ENCODE measurements at places on chromosomes 6 and 20.

GRCh38 chr6:38612143-38612965 is 27.4 kb downstream of the BTBD9 start:
- DNase-seq, result no peak

DNA sequence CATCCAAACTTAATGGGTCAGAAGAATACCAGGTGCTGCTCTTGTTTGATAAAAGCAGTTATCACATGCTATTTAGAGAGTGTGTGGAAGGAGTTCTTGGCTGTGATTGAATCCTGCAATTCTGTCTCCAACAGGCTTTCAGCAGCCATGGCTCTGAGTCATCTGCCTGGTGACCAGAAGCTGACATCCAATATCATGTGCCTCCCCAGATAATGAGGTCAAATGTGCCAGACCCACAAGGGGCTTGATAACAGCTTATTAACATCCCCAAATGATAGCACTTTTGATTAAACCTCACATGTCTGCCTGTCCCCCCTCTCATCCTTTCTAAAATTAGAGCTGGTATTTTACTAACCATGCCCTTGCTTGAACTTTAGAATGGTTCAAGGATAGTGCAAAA is 175.7 kb upstream of the PLN start:
- DNase-seq, result no peak

DNA sequence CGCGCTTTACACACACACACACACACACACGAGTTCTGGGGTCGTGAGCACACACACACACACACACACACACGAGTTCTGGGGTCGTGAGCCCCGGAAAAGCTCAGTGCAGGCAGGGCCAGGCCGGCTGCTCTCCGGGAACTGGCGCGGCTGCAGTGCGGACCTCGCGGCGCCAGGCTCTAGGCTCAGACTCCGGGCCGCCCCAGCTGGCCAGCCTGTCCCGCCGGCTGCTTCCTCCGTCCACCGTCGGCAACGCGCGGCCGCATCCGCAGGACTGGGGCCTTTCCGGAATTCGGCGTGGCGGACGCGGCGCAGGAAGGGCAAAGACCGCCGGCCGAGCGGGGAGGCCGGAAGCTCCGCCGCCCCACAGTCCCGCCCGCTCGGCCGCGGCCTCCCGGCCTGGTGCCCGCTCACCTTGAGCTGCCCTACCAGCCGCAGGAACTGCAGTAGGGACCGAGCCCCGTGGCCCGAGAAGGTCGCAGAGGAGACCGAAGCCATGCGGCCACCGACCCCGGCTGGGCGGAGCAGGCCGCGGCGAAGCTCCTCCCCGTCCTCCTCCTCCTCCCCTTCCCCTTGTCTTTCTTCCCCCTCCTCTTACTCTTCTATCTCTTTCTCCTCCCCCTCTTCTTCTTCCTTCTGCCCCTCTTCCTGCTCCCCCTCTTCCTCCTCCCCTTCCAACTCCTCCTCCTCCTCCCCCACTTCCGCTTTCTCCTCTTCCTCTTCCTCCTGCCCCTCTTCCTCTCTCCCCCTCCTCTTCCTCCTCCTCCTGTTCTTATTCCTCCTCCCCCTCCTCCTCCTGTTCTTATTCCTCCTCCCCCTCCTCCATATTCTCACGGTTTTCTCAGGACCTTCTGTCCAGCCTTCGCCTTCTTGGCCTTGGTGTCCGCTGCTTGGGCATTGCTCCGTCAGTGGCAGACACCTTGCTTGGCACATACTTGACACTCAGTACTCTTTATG is at the start of gene HDDC2:
Gene HDDC2 (minus strand): TSS at position 533 of the 957 bp plus-strand sequence. CDS start 35 bp downstream, at position 498.
- no peak for DNase-seq

- DNase-seq, result no peak
Observed at GRCh38 chr6:163599136-163599535, 184.6 kb downstream of the QKI start.

DNA sequence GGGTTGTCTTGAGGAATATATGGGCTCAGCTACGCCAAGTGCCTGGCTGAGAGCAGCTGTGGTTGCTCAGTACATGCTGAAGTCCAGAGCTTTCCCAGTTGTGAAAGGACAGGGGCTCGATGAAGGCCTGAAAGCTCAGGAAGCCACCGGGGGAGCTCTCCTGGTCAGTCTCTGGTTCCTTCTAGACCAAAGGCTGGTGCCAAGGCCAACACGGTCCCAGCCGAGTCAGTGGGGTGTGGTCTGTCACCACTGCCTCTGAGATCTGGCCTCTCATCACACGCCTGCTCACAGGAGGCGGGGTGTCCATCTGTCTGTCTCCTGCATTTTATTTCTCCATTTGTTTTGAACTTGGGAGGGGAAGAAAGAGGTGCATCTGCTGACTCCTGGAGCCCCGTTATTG is 4.9 kb upstream of the FAM83C start:
- no peak for DNase-seq

DNA sequence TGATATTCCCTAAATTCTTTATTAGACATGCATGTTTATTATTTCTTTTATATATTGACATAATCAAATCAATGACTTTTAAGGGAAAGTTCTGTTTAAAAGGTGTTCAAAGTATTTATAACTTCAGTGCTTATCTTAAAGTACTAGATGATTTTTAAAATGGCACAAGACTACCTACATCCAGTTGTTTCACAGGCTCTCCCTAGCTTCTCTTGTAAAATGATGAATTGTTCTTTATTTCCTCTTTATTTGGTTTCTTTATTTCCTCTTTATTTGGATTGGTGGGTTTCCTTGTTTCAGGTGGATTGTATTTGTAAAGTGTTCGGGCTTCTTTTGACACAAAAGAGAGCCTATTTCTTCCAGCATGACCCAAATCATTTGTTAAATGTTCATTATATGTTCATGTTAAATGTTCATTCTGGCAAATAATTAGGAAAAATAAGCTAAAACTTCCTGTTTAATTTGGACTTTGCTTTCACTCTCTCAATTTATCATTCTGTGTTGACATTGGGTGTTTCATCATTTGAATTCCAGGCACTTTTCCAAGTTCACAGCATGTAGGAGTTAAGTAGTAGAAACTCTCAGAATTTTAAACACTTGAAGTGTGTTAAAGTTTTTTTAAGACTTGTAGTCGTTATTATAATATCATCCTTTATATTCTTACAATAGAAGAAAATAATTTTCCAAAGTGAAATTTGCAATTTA is 24.6 kb downstream of the MLIP start:
- DNase-seq, result no peak

GRCh38 chr20:32115211-32115767 is 5.8 kb downstream of the TM9SF4 start:
- DNase-seq, result no peak

GRCh38 chr6:153117986-153118879 is 12.8 kb downstream of the RGS17 start:
- no peak for DNase-seq

- no peak for DNase-seq
Observed at GRCh38 chr6:43904311-43905123, 134.5 kb downstream of the VEGFA start.

DNA sequence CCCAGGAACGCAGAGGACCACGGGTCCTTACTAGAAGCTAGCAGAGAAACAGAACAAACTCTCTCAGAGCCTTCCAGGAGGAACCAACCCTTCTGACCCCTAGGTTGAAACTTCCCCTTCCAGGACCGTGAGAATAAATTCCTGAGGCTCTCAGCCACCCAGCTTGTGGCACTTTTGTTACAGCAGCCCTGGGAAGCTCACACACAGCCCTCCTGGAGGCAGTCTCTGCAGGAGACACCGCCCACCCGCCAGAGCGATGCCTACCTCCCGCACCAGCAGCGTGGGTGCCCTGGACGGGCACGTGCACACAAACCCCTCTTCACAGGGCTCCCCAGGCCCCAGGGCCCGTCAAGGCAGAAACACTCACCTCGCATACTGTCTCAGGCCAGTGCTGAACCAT is 4.2 kb downstream of the RNASET2 start:
- no peak for DNase-seq

DNA sequence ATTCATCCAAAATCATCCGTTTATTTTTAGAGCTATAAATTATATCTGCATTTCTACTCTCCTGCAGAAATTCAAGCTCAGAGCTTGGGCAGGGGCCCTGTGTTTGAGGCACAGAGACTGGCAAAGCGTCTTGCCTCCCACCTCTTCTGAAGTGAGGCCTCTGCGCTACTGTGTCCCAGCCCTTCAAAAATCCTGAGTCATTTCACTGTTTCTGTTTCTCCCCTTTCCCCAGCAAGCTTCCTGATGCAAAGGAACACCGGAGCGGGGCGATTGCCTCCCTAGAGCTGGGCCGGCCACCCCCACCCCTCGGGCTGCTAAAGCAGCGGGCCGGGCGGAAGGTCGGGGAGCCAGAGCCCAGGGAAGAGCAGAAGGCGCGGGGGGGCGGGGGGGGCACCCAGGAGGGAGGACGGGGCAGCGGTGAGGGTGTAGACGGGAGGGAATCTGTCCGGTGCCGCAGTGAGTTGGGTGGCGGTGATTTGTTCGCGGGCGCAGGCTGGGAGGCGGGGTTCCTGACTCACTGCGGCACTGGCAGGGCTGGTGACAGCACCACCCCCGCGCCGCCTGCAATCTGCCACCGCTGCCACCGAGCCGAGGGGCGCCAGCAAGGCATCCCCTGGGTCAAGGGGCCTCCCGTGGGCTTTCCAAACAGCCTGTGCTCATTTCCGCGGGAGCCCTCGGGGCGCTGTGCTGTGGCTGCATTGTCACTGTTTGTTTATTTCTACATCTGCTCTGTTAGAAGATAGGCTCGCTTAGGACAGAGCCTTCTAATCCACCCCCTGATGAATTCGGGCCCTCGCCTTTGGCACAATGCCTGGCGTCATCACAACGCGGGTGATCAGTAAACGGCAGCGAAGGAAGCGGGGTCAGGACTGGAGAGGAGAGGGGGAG is 46.5 kb upstream of the SNAP25 start:
- DNase-seq, result no peak

- DNase-seq, result no peak
Observed at GRCh38 chr20:56348746-56349145, 10.0 kb upstream of the FAM210B start.

DNA sequence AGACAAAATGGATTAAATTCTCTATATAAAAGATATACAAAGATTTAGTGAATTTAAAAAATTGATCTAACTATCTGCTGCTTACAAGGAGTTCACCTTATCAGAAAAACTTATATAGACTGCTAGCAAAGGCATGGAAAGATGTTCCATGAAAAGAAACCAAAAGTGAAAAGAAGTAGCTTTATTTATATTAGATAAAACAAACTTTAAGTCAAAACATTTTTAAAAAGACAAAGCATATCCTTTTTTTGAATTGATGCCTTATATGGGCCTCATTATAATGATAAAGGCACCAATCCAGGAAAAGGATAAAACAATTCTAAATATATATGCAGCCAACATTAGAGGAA is 334.2 kb downstream of the MEI4 start:
- no peak for DNase-seq

GRCh38 chr6:13787137-13787536 is 27.2 kb downstream of the MCUR1 start:
- DNase-seq, result no peak

DNA sequence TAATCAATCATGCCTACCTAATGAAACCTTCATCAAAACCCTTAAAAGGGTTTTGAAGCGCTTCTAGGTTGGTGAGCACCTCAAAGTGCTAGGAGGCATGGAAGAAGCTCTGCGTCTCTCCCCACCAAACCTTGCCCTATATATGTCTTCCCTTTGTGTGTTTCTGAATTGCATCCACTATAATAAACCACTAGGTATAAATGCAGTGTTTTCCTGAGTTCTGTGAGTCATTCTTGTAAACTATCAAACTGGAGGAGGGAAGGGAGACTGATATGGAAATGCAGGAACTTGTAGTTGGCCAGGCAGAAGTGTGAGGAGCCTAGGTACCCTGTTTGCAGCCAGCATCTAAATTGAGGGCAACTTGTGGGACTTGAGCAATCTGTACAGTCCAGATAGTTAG is 698.8 kb downstream of the DOK5 start:
- no peak for DNase-seq

DNA sequence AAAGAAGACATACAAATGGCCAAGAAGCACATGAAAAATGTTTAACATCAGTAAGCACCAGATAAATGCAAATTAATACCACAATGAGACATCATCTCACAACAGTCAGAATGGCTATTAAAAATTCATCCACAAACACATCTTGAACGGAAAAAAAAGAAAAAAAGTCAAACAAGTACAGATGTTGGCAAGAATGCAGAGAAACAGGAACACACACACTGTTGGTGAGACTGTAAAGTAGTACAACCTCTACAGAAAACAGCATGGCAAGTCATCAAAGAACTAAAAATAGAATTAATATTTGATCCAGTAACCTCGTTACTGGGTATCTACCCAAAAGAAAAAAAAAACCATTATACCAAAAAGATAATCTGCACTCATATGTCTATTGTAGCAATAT is 6.5 kb downstream of the STX7 start:
- DNase-seq, result no peak

GRCh38 chr6:113115196-113115595 is 741.9 kb upstream of the MARCKS start:
- no peak for DNase-seq

- no peak for DNase-seq
Observed at GRCh38 chr20:64099086-64099786, 8.1 kb downstream of the NPBWR2 start.

DNA sequence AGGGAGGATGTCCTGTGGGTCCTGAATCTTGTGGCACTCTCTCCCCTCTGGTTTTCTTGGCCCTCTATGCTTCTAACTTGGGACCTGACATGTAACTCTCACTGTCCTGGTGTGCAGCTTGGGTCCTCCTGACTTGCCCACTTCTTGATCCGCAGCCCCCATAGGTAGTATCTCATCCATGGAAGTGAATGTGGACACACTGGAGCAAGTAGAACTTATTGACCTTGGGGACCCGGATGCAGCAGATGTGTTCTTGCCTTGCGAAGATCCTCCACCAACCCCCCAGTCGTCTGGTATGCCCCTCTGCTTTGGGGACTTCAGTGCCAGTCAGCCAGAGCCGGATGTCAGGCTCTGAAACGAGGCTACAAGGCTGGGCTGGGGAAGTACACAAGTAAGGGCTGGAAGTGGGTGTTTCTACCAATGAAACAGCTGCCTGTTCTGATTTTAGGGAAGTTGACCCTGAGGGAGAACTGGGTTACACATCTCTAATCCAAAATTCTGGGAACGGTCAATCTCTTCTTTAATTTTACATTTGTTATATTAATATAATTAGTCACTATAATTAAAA is 641 bp downstream of the DBNDD2 start:
- no peak for DNase-seq

GRCh38 chr20:37890643-37891042 is 12.3 kb upstream of the VSTM2L start:
- DNase-seq, result no peak

DNA sequence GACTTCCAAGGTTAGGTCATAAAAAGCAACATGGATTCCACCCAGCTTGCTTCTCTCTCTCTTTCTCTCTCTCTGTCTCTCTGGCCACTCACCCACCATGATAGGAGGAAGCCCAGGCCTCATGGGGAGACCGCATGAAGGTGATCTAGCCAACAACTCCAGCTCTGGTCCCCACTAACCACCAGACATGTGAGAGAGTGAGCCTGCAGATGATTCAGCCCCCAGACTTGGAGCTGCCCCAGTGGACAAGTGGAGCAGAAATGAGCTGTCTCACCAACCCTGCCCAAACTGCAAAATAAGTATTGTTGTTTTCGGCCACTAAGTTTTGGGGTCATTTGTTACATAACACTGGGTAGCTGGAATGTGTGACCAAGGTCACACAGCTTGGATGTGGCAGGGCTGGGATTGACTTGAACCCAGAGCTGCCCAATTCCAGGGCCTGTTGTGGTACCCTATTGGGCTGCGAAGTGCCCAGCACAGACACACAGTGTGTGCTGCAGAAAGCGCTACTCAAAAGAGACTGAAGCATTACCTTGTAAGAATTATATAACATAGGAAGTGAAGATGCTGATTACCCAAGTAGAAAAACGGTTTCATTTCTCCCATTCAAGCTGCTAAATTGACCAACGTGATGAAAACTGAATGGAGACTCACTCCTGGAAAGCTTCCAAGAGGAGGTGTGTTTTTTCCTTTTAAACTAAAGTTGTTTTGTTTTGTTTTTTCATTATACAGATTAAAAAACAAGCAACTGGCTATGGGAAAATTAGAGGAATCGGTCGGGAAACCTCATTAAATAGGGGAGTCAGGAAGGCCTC is 9.1 kb upstream of the TLDC2 start:
- no peak for DNase-seq

Measured in stimulated activated CD8-positive, alpha-beta memory T cell treated with anti-CD3 and anti-CD28 coated beads, Interleukin-4, amount 100 ng/mL, for 1 hour (primary cell).